NCI-H1417 (cell line): ENCODE measurements at places on chromosomes 13 and 19.

DNA sequence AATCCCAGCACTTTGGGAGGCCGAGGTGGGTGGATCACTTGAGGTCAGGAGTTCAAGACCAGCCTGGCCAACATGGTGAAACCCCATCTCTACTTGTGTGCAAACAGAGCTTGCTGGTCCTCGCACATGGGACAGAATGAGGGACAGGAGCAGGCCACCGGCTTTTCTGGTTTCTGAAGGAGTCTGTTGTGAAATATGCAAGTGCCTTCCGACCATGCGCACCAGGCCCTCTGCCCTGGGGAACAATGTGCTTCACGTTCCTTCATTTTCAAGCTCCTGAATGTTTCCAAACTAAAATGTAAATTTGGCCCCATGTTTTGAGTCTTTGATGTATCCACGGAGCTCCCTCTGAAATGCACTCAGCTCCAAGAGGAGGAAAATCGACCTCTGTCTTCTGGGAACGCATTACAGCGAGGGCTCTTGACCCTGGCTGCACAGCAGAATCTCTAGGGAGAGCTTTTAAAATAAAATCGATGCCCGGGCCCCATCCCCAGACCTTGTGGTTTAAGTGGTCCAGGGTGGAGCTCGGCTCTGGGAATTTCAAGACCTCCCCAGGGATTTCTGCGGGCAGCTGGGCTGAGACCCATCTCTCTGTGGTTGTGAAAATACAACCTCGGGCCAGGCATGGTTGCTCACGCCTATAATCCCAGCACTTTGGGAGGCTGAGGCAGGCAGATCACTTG is 9.3 kb upstream of the ACP4 start:
- no peak for DNase-seq

DNA sequence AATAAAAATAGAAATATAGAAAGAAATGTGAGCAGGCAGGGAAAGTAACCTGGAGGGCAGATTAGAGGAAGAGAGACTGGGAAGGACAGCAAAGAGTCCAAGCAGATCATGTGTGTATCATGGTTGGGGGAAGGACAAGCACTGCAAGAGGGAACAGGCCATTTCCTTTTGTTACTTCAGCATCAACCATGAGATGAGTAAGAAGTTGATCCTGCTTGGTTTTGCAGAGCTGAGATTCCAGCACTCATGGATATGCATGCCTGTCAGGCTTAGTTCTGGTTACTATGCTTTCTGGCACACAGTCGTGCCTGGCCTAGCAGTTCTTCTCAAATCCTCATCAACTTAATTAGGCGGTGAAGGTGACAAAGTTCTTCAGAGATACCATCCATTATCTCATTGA is 18.1 kb downstream of the NALCN start:
- DNase-seq, result no peak

DNA sequence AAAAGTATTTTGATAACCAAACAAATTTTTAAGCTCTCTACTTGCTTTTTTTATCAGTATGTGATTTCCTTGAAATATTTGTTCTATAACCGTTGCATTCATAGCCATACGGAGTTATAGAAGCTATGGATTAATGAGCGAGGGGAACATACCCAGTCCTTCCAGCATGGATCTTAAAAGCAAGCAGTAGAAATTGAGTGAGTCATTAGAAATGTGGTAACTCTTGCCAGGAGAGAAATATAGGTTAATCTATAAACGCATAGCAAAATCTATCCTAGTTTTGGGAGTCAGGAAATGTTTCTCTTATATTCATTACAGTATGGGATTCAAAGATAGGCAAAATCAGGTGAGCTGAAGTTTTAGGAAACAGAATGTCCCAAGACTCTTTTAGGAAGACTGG is 507.4 kb downstream of the DACH1 start:
- no peak for DNase-seq

GRCh38 chr13:109385242-109385560 is 401.2 kb downstream of the IRS2 start:
- no peak for DNase-seq

GRCh38 chr19:27793128-27793643 is 1419.8 kb downstream of the UQCRFS1 start:
- peak; percentile 91 for DNase-seq
